Chondrocyte (in vitro differentiated cells): ENCODE measurements at places on chromosomes 16 and 17. TPM values are rescaled to one million over a fixed set of nuclear protein-coding genes. Genes with fewer than 3 reads are reported as not detected.

The EXOC3L1 gene
- not detected in 3 replicates for total RNA-seq

The GRB7 gene
- total RNA-seq = 0.46 to 0.68 TPM in 2 of 3 replicates, not detected in the other

The KIF22 gene
- 13.5 to 24.3 TPM (median 14.1 TPM) in 3 replicates for total RNA-seq

The KRT39 gene
- not detected in 3 replicates for total RNA-seq

The SENP3 gene
- total RNA-seq = 45.3 to 57.8 TPM (median 49.4 TPM) in 3 replicates

The C17orf113 gene
- total RNA-seq = 0.24 to 0.77 TPM (median 0.62 TPM) in 3 replicates

DNA sequence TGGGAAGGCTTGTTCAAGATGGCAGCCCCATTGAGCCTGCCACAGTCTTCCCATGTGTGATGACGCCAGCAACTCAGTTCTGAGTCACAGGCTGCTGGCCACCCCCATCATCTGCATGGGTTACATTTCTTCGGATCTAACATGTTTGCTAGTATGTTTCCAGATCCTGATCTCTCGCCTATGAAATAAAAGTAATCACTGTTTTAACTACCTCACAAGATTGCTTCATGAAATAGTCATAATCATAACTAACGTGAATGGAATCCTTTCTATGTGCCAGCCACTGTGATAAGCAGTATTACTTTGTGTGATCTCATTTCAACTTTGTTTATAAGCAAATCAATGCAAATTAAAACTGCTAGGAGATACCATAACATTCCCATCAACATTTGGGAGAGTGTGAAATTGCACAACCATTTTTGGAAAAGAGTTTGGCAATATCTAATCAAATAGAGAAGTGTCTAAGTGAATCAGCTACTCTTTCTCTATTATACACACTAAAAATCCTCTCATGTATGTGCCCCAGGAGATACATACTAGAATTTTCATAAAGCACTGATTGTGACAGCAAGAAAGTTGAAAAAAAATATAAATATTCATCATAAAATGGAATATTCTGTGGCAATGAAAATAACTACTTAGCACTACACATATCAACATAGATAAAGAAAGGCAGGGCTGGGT lies 300.2 kb upstream of the IRX5 start:
- DNase-seq = no peak

- no peak for DNase-seq
Observed at GRCh38 chr16:83928341-83929055, 24.5 kb upstream of the OSGIN1 start.

- DNase-seq = no peak
Observed at GRCh38 chr17:77454242-77455095, 313.7 kb downstream of the SEC14L1 start.

DNA sequence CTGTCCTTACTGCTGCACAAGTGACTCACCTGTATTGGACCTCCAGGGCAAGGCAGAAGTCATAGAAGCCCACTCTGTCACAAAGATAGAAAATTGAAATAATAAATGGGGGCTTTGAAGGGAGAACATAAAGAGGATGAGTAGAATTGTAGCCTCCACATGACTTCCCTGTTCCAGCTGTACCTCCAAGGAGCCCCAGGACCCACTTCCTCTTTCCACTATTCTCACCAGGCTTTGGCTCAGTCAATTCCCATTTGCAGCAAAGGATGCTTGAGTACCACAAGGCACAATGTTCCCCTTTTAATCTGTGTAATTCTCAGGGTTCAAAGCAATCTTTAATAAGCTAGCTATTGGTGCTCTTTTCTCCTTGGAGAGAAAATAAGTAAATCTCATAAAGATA lies 512.1 kb downstream of the TOX3 start:
- DNase-seq = no peak

- no peak for DNase-seq
Observed at GRCh38 chr17:57104461-57105175, 19.6 kb downstream of the AKAP1 start.

- no peak for DNase-seq
Observed at GRCh38 chr16:73879621-73880020, 417.0 kb upstream of the PSMD7 start.

DNA sequence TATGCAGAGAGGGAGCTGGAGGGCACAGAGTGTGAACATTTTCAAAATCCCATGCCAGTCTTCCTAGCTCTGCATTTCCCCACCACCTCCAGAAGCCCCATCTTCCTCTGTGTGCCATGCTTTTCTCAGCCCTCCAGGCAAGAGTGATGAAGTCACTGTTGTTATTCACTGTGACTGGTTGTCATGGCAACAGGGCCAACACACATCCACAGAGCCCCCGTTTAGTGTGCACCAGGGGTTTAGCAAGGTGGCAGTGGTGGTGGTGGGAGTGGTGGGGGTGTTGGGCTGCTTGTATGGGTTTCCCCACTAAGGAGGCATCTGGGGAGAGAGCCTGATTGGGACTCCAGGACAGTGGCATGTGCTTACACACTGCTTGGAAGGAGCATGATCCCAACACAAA lies 309.9 kb upstream of the ASIC2 start:
- no peak for DNase-seq

DNA sequence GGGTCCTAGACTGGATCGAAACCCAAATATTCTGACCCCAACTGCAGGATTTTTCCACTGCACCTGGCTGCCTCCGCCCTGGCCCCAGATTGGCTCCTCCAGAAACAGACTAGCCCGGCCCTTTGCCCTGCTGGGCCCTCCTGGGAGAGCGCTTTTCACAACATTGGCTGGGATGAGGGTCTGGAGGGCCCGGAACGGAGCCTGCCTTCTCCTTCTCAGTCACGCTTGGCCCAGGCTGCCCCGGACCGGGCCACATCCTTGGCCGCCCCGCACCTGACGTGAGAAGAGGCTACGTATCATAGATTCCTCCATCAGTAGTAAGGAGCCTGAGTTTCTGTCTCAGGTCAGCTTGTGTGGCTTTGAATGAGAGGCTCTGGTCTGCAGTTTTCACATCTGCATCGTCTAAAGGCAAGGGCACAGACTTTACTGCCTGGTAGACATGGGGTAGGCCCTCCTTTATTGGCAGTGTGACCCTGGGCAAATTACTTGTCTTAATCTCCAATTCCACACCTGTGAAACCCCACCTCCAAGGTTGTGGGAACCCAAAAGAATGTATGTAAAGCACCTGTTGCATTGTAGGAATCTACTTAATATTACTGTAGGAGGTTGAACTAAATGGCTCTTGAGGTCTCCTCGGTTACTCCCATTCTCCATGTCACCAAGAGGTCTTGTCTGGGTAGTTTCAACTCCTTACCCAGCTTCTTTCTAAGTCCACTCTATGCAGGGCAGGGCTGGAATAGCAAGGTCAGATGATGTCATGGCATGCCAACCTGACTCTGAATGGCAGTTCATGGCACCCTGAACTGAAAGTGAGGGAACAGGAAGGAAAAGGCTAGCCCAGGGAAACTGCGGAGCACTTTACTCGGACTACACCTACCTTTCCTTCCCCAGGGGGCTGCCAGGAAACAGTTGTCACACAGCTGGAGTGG lies 661 bp downstream of the LRRC3C start:
- DNase-seq = no peak

GRCh38 chr17:1077581-1077985 lies 80.7 kb downstream of the TIMM22 start:
- DNase-seq = no peak

DNA sequence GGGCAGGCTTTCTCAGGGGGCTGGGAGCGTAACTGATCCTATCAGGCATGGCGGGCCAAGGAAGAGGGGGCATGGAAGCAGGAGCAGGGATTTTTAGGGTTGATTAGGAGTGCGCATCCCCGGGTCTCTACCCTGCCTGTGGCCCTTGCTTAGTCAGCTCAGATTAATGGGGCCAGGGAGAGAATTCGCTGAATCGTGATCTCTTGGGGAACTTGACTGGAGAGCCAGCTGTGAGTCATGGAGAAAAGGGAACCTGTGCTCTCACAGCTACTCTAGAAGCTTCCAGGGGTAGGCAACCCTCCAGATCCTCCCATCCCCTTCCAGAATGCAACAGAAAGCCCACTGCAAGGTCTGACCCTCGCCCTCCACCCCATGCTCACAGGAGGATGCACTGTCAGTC lies 3.6 kb downstream of the FOXN1 start:
- DNase-seq = no peak

GRCh38 chr17:58184308-58184985 lies 8.1 kb upstream of the EPX start:
- no peak for DNase-seq

GRCh38 chr17:74043976-74044375 lies 159.5 kb upstream of the RPL38 start:
- DNase-seq = no peak

- no peak for DNase-seq
Observed at GRCh38 chr17:80471922-80472321, 4.5 kb downstream of the NPTX1 start.

DNA sequence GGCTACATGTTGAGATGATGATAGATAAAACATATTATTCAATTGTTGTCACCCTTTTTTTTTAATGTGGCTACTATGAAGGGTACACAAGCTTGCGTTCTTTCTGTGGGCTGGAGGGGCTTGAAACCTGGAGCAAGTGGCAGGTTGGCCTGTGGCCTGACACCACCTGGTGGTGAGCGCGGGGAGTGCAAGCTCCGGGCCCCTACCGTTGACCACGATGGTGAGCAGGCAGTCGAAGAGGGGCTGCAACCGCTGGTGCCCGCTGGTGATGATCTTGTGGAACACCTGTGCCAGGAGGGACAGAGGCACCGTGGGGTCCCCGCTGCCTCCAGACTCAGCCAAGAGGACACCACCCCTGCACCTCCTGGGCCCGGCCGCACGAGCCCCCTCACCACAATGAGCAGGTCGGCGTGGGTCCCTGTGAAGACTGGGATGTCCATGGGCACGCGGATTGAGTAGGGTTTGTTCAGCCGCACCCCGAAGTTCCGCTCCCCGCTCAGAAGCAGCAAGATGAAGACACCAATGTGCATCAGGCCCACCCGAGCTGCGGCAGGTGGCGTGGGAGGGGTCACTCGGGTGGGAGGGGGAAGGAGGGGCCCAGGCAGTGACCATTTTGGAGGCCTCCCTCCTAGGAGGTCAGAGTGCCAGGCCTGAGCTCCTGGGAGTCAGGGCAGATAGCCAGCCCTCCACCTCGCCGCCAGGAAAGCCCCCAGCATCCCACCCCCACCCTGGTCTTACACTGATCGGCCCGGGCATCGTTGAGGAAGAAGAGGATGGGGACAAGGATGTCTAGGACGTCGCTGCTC lies 14.4 kb downstream of the HID1 start:
- no peak for DNase-seq
